NCI-H2227 treated with DMSO at 0.1 percent for 48 hours (cell line): ENCODE measurements at places on chromosomes 2 and 18.

- DNase-seq: no peak
Measured at GRCh38 chr2:178401994-178402437, 49.0 kb downstream of the PRKRA start.

GRCh38 chr2:73232403-73233153 is 461 bp downstream of the PRADC1 start:
- no peak for DNase-seq

DNA sequence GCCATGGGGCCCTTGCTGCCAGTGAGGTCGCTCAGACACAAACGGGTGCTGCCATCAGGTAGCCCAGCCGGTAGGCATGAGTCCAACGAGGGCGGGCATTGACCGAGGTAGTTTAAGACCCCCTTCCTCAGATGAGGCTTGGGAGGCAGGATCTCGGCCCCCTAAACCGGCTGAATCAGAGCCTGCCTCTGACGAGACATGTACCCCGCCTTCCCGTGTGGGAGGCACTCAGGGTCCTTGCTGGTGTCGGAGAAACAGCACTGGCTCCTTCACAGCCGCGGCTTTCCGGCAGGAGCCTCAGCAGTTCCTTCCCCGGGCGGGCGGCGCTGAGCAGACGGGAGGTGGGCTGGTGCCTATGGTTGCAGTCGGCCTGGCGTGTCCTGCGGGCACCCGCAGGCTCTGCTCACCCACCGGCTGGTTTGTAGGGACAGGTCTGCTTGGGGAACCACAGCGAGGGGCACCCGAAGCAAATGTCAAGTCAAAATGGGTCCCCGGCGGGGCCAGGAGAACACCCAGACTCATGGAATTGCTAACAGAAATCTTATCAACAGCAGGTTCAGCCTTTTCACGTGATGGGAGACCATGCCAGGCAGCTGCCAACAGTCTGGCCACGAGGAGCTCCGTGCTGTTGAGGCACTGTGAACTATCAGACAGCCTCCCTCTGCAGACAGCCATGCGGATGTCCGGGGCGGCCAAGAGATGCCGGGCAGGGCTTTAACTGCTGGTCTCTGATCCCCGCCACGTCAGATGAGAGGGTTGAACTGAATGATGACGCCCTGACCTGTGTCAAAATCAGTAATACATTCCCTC is 2.8 kb downstream of the KCNG2 start:
- no peak for DNase-seq

GRCh38 chr2:202703091-202703490 is 68.3 kb downstream of the FAM117B start:
- DNase-seq: no peak

GRCh38 chr2:205357732-205358131 is 324.6 kb upstream of the NRP2 start:
- DNase-seq: no peak

GRCh38 chr2:237920673-237921072 is 46.1 kb upstream of the UBE2F start:
- DNase-seq: no peak

- DNase-seq: no peak
Measured at GRCh38 chr2:191302459-191303139, 57.4 kb downstream of the MYO1B start.
